ENCODE measurements at places on chromosomes 11 and 22. TPM values are rescaled to one million over a fixed set of nuclear protein-coding genes. Genes with fewer than 3 reads are reported as not detected.

DNA sequence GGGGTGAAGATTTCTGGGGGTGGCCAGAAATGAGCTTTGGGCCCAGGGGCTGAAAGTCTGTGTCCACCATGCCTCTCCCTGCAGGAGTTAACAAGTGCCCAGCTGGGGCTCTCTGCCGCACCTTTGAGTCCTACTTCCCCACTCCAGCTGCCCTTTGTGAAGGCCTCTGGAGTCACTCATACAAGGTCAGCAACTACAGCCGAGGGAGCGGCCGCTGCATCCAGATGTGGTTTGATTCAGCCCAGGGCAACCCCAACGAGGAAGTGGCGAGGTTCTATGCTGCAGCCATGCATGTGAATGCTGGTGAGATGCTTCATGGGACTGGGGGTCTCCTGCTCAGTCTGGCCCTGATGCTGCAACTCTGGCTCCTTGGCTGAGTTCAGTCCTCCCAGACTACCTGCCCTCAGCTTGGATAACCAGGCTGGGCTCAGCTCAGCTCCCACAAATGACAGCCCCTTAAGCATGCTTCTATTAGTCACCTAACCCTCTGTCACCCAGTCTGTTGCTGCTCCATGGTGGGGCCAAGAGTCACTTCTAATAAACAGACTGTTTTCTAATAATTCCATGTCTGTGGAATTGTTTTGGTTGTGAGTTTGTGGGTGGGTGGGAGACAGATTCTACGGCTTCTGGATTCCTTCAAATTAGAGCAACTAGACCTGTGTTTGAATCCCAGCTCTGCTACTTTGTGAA is 3.0 kb upstream of the INPPL1 start:
- no peak for DNase-seq

DNA sequence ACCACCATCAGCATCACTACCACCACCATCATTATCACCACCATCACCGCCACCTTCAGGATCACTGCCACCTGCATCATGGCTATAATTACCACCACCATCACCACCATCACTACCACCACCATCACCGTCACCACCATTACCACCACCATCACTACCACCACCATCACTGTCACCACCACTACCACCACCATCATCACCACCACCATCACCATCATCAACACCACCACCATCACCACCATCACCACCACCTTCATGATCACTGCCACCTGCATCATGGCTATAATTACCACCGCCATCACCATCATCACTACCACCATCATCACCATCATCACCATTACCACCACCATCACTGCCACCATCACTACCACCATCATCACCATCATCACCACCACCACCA is 23.5 kb downstream of the CACNG2 start:
- DNase-seq, result no peak

DNA sequence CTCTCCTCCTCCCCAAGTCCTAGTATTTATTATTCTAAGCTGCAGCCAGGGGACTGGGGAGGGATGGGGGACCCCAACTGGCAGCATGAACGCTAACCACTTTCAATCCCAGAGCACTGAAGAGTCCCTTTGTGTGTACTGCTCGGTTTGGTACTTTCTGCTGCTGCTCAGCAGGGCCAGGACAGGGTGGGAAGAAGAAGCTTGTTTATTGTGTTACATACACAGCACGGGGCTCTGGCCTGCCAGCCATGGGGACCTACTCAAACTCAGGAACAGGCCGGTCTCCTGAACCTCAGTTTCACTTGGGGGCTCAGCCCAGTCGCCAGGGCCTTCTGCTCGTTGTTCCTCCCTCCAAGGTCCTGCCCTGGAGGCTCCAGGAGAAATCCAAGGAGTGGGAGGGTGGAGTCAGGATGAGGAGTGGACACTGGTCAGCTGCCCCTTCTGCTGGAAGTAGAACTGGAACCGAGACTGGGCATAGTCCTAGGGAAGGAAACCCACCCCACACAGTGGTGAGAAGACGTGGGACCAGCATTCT is 616 bp upstream of the CPT1B start:
- no peak for DNase-seq

DNA sequence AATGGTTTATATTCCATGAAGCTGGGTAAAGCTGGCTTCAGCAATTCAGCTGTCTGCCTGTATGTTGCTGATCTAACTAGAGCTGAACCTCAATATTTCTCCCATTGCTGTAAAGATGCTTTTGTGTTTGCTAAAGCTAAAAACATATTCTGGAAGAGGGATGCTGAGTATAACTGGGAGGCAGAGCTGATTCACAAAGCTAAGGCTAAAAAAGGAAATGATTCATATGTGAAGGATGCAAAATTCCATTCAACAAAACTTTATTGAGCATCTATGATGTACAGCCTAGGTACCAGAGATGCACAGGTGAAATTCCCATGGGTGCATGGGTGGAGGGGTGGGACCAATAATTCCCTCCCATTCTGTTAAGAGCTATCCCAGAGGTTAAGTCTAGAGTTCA is 193.9 kb downstream of the KIF18A start:
- no peak for DNase-seq

DNA sequence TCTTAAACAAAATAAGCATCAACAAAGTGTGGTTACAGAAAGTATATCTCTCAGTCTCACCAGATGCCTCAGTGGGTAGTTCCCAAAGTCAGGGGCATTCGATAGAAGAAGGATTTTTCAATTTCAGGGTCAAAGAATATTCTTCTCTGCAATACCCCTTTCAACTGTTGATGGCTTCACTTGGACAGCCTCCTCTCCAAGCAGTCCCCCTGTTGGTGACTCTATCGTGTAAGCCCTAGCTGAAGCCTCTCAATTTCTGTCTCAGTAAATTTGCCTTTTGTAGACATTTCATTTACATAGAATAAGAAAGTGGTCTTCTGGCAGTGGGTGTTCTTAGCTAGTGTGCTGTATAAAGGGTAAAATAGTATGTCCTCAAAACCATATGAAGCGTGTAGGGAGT is 11.3 kb upstream of the CCDC83 start:
- DNase-seq, result no peak

DNA sequence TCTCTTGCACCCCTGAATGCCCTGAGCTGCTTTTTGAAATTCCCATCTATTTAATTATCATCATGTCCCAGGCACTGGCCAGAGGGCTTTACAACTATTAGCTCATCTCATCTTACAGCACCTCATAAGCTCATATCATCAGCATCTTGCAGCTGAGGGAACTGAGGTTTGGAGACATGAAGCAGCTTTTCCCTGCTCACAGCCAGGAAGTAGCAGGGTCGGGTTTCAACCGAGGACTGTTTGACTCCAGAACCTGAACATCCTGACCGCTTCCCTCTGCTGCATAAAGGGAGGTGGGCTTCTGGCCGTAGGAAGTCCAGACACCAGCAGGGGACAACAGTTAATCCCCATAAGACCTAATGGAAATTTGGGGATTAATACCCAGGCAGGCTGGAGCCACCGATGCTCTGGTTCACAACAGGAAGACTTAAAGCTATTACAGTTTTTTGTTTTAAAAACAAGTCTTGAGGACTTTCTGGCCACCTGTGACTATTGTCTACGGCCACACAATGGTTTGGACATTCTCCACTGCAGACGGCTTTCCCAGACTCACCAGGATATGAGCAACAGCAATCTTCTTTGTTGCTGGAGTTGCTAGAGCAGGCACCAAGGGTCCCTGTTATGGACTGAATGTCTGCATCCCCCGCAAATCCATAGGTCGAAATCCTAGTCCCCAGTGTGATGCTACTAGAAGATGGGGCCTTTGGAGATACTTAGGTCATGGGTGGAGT is 47.4 kb downstream of the CHST1 start:
- DNase-seq, result no peak

- no peak for DNase-seq
Observed at GRCh38 chr22:48742556-48743343, 1084.9 kb downstream of the BRD1 start.

LRRC56 gene
- 2.3 TPM for total RNA-seq

DNA sequence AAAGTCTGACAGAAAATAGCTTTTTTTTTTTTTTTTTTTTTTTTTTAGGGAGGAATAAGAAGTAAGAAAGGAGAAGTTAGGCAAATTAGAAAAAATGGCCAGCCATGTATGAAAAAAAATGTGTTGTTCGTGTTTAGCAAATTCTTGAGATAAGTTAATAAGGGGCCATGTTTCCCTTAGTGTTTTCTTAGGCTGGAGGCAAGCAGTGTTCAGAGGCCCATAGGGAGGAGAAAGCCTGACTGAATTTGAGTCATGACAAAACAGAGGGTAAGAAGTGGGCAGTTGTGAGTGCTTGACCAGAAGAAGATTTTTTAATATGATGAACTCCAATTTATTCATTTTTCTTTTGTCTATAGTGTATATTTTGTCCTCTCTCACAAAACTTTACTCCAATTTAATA is 766.4 kb downstream of the FAM181B start:
- DNase-seq, result no peak

All from activated CD4-positive, alpha-beta T cell treated with anti-CD3 and anti-CD28 coated beads, Interleukin-2, amount 10 ng/mL, durations not matched to agents 24 days and 14 days (primary cell).